ENCODE measurements at places on chromosomes 6 and 20. TPM values are rescaled to one million over a fixed set of nuclear protein-coding genes. Genes with fewer than 3 reads are reported as not detected.

- H3K36me3 ChIP-seq, result no peaks in the 10 kb centered on the region
- H3K27ac ChIP-seq, result no peak overlapping the region
- H3K4me1 ChIP-seq, result no peaks in the 10 kb centered on the region
- H3K27me3 ChIP-seq, result no peaks in the 10 kb centered on the region
- H3K4me3 ChIP-seq, result no peak overlapping the region
- DNase-seq, result no peak
Measured at GRCh38 chr6:114364301-114364700, 21.5 kb upstream of the HS3ST5 start.

GRCh38 chr20:16710781-16711180 is 19.0 kb upstream of the SNRPB2 start:
- peaks cover 18% of the 10 kb centered on the region for H3K4me1 ChIP-seq
- H3K27ac ChIP-seq, result no peak overlapping the region

DNA sequence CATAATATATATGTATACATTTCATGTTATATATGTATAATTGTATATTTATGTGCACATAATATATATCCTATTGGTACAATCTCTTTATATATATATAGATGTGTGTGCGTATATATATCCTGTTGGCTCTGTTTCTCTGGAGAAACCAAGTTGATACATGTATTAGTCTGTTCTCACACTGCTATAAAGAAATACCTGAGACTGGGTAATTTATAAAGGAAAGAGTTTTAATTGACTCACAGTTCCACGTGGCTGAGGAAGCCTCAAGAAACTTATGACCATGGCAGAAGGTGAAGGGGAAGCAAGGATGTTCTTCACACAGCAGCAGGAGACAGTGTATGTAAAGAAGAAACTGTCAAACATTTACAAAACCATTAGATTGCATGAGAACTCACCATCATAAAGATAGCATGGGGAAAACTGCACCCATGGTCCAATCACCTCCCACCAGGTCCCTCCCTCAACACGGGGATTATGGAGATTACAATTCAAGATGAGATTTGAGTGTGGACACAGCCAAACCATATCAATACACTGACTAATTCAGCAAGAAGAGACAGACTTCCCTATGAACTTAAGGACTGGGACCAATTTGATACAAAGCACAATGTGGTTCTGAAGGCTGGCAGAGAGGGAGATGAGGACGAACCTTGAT is 14.0 kb downstream of the CST3 start:
- DNase-seq, result no peak
- no peak overlapping the region for H3K27ac ChIP-seq
- H3K4me3 ChIP-seq, result no peak overlapping the region
- H3K4me1 ChIP-seq, result no peaks in the 10 kb centered on the region
- H3K36me3 ChIP-seq, result no peaks in the 10 kb centered on the region

GRCh38 chr6:157203312-157203744 is 120.0 kb downstream of the TMEM242 start:
- H3K27me3 ChIP-seq, result no peaks in the 10 kb centered on the region
- no peak for DNase-seq
- no peak overlapping the region for H3K4me3 ChIP-seq
- H3K36me3 ChIP-seq, result peaks cover 84% of the 10 kb centered on the region
- H3K27ac ChIP-seq, result no peak overlapping the region

DNA sequence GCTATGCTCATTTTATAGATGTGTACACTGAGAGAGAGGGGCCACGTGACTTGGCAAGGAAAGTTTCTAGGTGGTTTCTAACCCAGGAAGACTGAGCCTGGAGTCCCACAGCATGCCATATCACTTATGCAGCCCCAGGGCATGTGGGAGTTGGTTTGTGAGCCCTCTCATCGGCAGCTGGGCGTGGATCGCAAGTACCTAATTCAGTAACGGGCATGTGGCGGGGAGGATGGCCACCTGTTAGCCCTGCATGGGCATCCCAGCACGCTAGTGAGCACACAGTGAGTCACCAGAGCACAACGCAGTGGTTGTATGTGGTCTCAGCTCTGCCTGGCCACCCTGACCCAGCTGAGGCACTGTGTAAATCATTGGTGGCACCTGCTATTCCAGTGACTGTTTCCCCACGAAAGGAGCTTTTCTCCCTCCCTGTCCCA is 88.3 kb downstream of the NINL start:
- DNase-seq, result no peak
- H3K4me3 ChIP-seq, result no peak overlapping the region
- H3K36me3 ChIP-seq, result no peaks in the 10 kb centered on the region
- no peaks in the 10 kb centered on the region for H3K4me1 ChIP-seq
- no peak overlapping the region for H3K27ac ChIP-seq

DDO gene
- total RNA-seq, result not detected

HLA-DPA1 gene
- total RNA-seq, result 102 TPM

Measured in CD4-positive, CD25-positive, alpha-beta regulatory T cell (primary cell).